ENCODE measurements at places on chromosomes 6 and 20.

GRCh38 chr6:142296975-142297604 lies 4.7 kb upstream of the ADGRG6 start:
- no peak for DNase-seq

DNA sequence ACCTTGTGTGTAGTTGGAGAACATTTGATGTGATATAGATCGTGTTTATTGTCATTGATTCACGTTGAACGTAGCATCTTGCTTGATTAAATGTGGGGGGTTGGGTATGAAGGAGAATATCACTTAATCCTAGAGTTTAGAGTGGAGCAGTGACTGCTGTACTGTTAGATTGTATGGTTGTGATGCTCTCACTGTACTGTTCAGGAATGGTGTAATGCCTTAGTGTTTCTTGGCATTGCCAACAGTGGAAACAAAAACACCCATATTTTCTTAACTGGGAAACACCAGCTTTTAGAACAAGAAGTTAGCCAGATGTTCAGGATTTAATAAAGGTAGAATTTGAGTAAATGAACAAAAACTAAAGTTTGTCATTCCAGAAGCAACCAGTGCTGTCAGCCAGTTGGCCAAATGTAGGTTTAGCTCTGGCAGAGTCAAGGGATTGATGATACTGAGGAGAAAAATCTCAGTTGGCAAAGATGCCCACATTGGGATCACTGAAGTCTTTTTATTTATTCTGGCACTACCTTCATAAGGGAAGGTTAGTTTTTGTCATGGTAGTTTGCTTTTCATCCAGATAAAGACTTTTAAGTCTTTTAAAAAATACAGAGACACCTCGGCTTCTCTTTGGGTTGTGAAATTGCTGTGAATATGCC lies 129.9 kb downstream of the JARID2 start:
- no peak for DNase-seq

DNA sequence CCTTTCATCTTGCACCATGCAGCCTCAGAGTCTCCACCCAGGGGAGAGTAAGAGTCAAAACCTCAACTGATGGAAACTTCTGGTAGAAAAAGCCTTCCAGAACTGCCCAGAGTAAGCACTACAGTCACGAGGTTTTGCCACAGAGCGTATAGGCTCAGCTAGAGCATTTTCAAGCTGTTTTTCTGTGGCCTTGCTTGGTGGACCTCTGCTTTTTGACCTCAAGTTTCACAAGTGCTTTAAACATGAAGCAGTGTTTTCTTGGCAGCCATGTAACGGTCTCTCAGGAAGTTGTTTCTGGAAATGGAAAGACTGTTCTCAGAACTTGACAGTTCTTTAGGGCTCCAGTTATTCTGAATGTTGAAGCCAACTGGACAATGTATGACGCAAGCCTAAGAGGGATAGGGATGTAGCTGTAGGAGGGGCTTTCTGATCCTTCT lies 146.5 kb downstream of the ZDHHC14 start:
- DNase-seq = no peak

DNA sequence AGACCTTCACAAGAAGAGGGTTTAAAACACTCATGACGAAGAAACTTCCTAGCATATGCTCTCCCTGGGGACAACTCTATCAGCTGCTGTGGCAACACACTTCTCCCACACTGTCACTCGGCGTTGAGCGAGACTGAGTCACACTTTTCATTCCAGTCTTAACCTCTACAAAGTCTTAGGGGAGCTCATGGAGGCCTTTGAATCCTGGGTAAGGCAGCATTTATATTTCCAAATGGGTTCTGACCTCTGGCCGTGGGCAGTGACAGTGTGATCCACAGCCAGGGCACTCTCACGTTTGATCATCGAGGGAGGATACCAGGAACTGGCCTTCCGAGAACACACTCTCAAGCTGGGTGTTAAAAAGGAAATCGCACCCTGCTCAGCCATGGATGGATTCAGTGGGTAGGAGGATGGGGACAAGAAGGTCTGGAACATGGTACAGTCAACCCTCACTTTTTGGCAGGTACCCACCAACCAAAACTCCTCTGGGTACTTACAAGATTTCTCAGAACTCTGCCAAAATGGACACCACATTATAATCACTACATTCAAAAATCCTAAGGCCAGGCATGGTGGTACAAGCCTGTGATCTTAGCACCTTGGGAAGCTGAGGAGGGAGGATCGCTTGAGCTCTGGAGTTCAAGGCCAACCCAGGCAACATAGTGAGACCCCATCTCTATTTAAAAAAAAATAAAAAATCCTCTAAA lies 19.6 kb downstream of the RRBP1 start:
- no peak for DNase-seq

DNA sequence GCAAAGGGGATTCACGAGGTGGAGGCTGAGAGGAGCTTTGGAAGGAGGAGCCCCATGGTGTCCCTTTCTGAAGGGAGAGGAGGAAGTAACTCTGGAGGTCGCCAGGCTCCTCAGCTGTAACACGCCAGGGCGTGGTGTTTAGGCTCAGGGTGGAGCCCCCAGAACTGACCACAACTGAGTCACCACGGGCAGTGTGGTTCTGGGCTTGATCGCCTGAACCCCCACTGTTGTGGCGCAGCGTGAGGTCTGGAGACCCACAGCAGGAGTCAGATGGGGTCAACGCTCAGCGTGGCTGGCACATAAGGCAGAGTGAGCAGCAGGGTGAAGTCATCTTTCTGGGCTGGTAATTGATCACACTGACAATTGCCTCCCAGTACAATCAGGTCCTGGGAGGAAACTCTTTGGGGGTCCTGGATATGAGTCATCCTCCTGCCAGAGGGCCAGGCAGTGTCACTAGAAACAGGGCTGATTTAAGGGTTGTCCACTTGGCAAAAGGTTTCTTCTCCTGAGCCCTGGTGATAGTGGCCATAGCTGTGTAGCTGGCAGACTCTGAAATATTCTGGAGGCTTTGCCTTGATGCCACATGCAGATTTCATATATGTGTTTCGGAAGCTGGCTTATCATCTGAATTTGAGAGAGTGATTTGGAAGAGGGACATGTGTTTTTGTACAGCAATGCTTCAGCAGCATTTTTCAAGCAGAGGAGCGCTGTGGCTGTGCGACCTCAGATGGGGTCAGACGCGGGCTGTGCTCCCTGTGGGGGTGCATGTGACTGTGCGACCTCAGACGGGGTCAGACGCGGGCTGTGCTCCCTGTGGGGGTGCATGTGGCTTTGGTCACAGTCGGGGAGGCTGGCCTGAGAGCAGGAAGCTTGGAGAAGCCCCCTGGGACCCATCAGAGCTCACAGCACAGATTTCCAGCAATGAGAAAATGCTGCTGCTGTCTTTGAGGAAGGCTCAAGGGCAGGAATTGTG lies 50.0 kb downstream of the SYNJ2 start:
- no peak for DNase-seq

DNA sequence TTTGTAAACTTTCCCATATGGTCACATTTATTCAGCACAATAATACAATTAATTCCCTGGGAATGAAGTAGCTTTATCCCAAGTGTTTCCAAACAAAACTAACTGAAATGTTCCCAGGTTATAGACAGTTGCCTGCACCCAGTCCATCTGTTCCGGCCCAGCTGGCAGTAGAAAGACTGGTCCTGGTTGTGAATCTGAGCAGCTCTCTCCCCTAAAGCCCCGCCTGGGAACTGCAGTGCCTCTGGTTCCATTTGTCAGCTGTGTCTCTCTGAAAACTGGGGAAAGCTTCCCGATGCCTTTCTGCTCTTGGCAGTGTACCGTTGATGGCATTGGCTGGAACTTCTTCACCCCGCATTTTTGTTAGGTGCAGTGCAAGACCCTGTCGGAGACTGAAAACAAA lies 8.7 kb downstream of the MTHFD1L start:
- no peak for DNase-seq

DNA sequence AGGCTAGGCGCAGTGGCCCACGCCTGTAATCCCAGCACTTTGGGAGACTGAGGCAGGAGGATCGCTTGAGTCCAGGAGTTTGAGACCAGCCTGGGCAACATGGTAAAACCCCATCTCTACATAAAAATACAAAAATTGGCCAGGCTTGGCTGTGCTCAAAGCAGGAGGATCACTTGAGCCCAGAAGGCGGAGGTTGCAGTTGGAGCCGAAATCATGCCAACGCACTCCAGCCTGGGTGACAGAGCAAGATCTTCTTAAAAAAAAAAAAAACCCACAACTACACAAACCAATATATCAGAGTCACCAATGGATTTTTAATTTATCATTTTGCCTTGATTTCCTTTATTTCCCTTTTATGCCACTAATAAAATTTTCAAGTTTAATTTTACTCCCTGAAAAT lies 9.3 kb downstream of the MAP3K5 start:
- no peak for DNase-seq

- DNase-seq = no peak
Measured at GRCh38 chr6:140784573-140784972, 1348.2 kb upstream of the GJE1 start.

- DNase-seq = no peak
Measured at GRCh38 chr6:153767127-153767526, 271.9 kb upstream of the OPRM1 start.

DNA sequence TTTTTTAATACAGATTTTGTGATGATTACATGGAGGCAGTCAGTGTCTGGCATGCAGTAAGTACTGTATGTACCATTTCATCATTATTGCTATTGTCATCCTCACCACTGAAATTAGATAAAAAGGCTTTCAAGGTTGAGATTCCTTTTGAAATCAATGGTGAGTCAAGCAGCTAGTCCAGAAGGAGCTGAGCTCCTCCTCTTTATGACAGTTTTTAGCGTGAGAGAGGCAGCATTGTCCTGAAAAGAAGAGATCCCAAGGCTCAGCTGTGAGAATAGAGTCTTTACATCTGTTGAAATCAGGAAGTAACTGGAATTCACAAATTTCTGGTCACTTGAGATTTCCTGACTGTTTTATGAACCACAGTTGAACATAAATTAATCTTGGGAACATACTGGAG lies 161.9 kb downstream of the PAX1 start:
- DNase-seq = no peak

GRCh38 chr6:152166497-152166896 lies 359.0 kb downstream of the ESR1 start:
- no peak for DNase-seq

DNA sequence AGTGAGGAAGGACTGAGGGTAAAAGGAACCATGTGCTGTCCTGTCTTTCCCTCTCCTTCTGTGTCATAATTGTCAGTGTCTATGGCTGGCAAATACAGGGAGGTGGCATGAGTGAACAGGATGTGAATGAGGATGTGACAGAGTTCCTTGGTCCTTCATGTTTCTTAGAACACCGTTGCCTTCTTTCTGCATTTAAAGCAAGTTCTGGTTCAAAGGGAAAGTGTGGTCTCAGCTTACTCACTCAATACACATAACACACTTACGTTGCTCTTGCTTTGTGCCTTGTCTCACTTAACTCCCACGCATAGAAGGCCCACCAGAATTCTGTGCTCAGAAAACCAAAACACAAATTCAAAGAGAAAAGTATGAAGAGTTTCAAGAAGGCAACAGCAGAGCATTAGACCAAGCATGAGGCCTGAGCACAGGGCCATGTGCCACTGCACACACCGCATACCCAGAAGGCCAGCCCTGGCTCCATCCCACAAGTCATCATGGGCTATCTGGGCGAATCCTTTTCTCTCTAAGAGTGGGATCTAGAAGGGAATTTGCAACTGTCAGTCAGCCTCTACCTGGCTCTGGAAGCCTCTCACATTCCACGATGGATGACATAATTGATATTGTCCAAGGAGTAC lies 38.9 kb upstream of the SAYSD1 start:
- DNase-seq = no peak
